Effector memory CD8-positive, alpha-beta T cell (primary cell): ENCODE measurements at places on chromosomes 5 and 9.

- no peaks in the 10 kb centered on the region for H3K36me3 ChIP-seq
- H3K4me3 ChIP-seq: no peak overlapping the region
- H3K4me1 ChIP-seq: no peaks in the 10 kb centered on the region
- no peak overlapping the region for H3K27ac ChIP-seq
- peaks cover 11% of the 10 kb centered on the region for H3K27me3 ChIP-seq
Measured at GRCh38 chr9:124180557-124180956, 77.2 kb upstream of the NEK6 start.

DNA sequence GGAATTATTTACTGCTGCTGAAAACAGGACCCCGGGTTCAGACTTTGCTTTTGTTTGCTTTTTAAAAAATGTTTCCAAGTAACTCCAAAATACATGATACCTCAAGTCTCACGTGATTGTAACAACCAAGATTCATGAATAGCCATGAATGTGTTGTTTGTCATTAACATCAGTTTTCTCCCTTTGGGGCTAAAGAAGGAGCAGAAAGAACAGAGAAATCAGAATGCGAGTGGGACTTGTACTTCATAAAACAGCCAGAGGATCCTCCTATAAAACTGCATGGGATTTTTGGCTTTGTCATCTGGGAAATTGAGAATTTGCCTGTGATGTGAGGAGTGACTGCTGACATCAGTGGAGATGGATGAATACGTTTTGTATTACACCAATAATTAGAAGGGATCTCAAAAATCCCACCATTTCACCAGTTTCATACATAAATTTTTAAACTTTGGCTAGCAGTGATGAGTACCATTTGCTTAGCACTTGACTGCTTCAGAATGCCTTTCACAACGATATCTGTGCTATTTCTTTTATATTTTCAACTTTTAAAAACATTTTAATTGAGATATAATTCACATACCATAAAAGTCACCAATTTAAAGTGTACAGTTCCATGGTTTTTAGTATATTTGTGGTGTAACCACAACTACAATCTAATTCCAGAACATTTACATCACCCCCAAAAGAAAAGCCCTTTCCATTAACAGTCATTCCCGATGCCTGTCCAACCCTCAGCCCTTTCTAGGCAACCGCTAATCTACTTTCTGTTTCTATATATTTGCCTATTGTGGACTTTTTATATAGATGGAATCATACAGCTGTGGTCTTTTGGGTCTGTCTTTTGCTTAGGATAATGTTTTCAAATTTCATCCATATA lies 126.9 kb upstream of the ANKRD55 start:
- no peak overlapping the region for H3K27ac ChIP-seq
- H3K27me3 ChIP-seq: peaks cover 15% of the 10 kb centered on the region
- H3K36me3 ChIP-seq: no peaks in the 10 kb centered on the region
- no peak overlapping the region for H3K4me3 ChIP-seq

DNA sequence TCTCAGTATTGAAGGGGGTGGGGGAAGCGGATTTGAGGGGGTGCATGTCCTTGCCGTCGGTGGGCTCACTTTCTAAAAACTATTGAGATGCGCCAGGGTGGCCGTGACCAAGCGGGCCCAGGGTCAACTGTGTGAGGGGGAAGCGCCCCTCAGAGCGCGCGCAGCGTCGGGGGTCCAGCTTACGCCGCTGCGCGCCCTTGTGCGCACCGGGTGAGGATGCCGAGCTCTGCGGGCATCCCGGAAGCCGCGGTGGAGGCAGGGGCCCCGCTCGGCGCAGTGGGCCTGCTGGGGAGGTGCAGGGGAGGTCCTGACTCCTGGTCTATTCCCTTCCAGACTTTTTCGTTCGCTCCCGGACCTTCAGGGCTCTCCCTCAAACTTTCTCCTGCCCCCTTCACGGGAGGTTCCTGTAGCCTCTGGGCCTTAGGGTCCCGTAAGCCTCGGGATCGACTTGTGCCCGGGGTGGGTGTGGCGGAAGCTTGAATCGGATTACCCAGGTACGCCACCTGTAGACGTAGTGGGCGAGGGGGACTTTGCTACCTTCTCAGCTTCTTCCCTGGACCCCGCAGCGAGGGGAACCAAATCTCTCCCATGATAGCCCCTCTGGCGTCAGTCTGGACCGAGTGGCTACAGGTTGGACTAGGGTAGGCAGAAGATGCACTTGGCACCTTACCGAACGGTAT lies 2.5 kb upstream of the PRDM6 start:
- H3K4me1 ChIP-seq: peaks cover 15% of the 10 kb centered on the region
- DNase-seq: no peak
- peaks cover 3% of the 10 kb centered on the region for H3K36me3 ChIP-seq
- H3K27ac ChIP-seq: no peak overlapping the region
- no peak overlapping the region for H3K4me3 ChIP-seq
- peaks cover 73% of the 10 kb centered on the region for H3K27me3 ChIP-seq

DNA sequence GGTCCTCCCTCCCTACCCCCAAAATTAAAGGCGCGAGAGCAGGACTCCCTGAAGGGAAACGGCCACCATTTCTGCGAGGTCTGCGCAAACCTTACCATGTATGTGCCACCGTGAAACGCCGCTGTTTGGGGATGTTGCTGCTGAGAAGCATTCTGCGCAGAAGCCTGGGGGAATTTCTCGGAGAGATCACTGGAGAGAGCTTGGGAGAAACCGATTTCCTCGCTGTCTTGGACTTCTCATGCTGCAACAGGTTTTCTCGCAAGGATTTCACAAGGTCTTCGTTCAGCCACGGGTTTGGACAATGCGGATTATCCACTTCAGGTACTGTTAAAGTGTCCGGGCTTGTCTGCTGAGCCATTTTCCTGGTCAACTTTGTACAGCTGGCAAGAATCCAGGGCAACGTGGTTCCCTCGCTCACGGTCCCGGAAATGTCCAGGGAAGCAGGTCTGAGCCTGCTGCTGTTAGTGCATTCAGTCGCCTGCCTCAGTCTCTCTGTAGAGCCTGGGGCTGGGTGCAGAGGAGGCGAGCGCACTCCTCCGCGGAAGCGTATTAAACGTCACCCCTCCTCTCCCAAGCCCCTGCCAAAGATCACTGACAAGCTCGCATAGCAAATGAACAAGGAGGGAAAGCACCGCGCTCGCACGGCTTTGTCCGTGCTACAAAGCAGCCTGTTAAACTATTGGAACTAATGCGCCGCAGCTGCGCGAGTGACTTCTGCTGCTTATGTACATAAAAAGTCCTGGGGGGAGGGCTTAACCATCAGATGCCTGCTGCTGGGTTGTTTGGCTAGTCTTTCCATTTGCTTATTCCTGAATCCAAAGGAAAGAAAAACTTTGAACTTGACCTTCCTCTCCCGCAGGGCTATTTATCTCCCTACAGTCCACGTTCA lies 125.1 kb downstream of the PDE4D start:
- H3K4me3 ChIP-seq: no peak overlapping the region
- peaks cover 3% of the 10 kb centered on the region for H3K36me3 ChIP-seq
- no peak overlapping the region for H3K27ac ChIP-seq
- no peak for DNase-seq
- peaks cover 54% of the 10 kb centered on the region for H3K27me3 ChIP-seq
- H3K4me1 ChIP-seq: no peaks in the 10 kb centered on the region

DNA sequence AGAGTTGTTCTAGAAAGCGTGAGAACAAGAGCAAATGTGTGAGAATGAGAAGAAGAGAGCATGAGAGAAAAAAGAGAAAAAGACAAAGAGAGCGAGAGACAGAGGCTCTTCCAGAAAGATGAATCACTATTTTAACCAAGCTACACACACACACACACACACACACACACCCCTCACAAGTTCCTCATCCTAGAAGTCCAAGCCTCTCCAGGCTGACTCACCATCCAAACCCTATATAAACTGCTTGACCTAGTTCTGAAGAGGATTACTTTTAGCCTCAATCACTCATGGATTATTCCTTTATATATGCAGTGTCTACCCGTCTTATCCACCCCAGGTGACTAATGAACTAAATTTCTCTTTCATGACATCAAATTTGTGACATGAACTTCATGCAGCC lies 37.6 kb downstream of the C9orf57 start:
- no peak for DNase-seq
- H3K27ac ChIP-seq: no peak overlapping the region
- no peaks in the 10 kb centered on the region for H3K36me3 ChIP-seq

- no peak overlapping the region for H3K27ac ChIP-seq
- DNase-seq: no peak
- peaks cover 52% of the 10 kb centered on the region for H3K4me1 ChIP-seq
- H3K36me3 ChIP-seq: peaks cover 30% of the 10 kb centered on the region
- H3K4me3 ChIP-seq: no peak overlapping the region
Measured at GRCh38 chr5:112986224-112986623, 9.6 kb downstream of the DCP2 start.

DNA sequence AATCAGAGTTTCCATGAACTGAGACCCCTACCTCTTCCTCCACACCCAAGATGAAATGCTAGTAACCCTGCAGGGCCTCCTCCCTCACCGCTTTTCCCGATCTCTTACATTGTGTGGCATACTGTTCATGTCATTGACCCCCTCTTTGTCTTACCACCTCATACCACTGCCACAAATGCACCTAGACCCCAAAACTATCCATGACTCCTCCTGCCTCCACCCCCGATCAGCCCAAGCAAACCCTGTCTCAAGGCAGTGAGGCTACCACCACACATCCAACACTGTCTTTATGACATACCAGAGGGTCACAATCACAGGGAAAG lies 55.7 kb downstream of the PLAC8L1 start:
- no peaks in the 10 kb centered on the region for H3K36me3 ChIP-seq
- no peak overlapping the region for H3K27ac ChIP-seq
- DNase-seq: no peak

GRCh38 chr9:14159440-14160216 lies 154.3 kb downstream of the NFIB start:
- no peaks in the 10 kb centered on the region for H3K36me3 ChIP-seq
- no peak overlapping the region for H3K27ac ChIP-seq
- no peak overlapping the region for H3K4me3 ChIP-seq
- H3K27me3 ChIP-seq: no peaks in the 10 kb centered on the region

GRCh38 chr5:95027151-95027721 lies 257.7 kb downstream of the MCTP1 start:
- no peak for DNase-seq
- H3K4me3 ChIP-seq: no peak overlapping the region
- H3K27me3 ChIP-seq: no peaks in the 10 kb centered on the region

DNA sequence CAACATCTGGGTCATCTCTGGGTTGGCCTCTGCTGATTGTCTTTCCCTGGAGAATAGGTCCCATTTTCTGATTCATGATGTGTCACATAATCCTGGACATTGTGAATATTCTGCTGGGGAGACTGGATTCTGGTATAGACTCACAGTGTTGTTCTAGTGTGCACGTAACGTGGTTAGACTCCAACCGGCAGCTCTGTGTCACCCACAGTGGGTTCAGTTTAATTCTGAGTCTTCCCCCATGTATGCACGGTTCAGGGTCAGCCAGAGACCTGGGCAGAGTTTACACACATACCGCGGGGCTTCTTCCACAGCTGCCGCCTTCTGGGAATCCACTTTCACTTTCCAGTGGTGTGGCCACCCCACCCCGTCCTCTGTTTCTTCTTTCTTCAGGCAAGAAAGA lies 38.0 kb upstream of the LRRC14B start:
- no peak for DNase-seq
- H3K4me3 ChIP-seq: no peak overlapping the region
- peak overlapping the region; percentile 57 for H3K27ac ChIP-seq
- peaks cover 39% of the 10 kb centered on the region for H3K27me3 ChIP-seq
- no peaks in the 10 kb centered on the region for H3K4me1 ChIP-seq
- H3K36me3 ChIP-seq: no peaks in the 10 kb centered on the region

DNA sequence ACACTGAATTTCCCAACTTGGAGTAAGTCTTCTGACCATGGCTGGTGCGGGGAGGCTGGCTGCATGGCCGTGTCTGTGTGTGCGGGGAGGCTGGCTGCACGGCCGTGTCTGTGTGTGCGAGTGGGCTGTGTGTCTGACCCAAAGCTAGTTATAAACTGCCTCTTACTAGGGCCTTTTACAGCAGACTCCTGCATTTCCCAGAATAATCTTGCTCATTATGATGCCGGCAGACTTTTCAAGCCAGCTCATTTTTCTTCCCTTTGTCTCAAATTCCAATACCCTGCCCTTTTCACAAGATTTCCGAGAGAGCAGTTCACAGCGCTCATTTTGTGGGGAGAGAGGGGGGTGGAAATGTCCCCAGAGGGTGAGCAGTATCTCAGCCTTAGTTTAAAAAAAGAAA lies 470.7 kb upstream of the BRINP1 start:
- no peak overlapping the region for H3K4me3 ChIP-seq
- H3K36me3 ChIP-seq: no peaks in the 10 kb centered on the region
- H3K27ac ChIP-seq: no peak overlapping the region
- no peaks in the 10 kb centered on the region for H3K27me3 ChIP-seq
- H3K4me1 ChIP-seq: no peaks in the 10 kb centered on the region

DNA sequence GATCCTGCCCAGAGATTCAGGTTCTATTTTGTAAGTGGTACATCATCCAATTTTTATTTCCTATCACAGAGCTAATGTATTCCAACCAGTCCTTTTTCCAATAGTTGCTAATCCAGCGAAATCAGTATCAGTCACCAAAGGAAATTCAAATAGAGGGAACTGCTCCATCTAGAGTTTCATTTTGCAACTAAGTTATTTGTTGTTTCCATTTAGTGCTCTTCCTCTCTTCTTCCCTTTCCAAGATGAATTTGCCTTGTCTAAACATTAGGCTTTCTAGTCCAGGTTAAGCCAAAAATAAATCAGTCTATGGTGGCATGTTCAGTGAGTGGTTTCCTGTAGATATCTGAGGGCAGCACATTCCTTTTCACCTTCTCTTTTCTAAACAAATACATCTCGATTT lies 79.8 kb upstream of the SPATA31D4 start:
- no peaks in the 10 kb centered on the region for H3K36me3 ChIP-seq
- no peaks in the 10 kb centered on the region for H3K27me3 ChIP-seq
- H3K4me1 ChIP-seq: no peaks in the 10 kb centered on the region
- H3K4me3 ChIP-seq: no peak overlapping the region

GRCh38 chr5:1549475-1550030 lies 25.8 kb upstream of the LPCAT1 start:
- no peak for DNase-seq
- no peak overlapping the region for H3K4me3 ChIP-seq
- H3K36me3 ChIP-seq: no peaks in the 10 kb centered on the region
- H3K27me3 ChIP-seq: peaks cover 11% of the 10 kb centered on the region
- H3K27ac ChIP-seq: no peak overlapping the region

DNA sequence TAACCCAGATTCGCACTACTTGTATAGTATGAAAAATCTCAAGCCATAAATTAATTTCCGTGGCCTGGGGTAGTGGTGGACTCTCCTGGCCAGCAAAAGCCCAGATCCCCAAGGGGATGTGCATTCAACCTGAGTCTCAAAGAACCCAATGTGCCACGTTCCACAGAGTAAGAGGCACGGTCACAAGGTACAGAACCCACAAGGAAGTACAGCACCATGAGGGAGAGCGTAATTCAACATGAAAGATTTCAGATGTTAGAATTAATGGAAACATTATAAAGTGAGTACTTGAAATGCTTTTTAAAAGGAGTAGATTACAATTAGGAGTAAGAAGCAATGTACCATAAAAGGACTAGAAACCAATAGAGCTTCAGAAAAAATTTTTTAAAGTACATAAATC lies 23.4 kb downstream of the SRD5A1 start:
- H3K4me1 ChIP-seq: no peaks in the 10 kb centered on the region
- H3K36me3 ChIP-seq: peaks cover 8% of the 10 kb centered on the region
- DNase-seq: no peak
- H3K4me3 ChIP-seq: no peak overlapping the region
- H3K27me3 ChIP-seq: no peaks in the 10 kb centered on the region
- H3K27ac ChIP-seq: no peak overlapping the region
